Activated T-cell treated with anti-CD3 and anti-CD28 coated beads, Interleukin-2, amount 50 U/mL, for 24 hours (primary cell): ENCODE measurements at places on chromosomes 4 and X.

DNA sequence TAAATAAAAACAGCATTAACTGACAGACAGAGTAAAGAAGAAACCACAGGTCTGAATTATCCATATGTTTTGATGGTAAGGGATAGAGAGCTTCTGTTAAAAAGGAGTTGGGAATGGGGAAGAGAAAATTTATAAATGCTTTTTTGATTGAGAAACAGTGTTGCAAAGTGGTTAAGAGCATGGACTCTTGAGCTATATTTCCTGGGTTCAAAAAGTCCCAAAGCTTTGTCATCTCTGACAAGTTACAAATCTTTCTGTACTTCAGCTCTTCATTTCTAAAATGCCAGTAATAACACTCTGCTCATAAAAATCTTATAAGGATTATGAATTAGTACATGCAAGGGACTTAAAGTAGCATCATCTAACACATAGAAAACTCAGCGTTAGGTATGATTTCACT, 62.2 kb downstream of the N4BP2 start:
- DNase-seq: no peak

DNA sequence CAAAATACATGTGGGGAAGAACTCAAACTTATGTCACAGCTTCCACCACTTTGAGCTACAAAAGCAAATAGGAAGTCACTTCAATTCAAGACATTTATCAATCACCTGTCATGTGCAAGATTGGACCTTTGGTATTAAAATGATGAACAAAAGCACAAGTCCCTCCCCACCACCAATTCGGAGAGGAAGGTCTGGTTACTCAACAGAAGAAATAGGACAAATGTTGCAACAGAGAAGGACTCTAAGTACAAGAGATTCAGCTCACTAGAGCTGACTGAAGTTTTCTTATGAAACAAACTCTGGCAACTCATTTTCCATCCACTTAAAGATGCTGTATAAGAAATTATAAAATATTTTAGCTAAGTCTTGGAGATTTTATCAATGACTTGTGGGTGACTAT, 16.0 kb upstream of the MMRN1 start:
- DNase-seq: no peak

DNA sequence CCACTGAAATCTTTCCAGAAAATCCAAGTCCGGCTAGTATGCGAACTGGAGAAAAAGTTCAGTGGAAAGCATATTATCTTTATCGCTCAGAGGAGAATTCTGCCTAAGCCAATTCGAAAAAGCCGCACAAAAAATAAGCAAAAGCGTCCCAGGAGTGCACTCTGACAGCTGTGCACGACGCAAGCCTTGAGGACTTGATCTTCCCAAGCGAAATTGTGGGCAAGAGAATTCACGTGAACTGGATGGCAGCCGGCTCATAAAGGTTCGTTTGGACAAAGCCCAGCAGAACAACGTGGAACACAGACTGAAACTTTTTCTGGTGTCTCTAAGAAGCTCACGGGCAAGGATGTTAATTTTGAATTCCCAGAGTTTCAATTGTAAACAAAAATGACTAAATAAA, 34.4 kb downstream of the STX18 start:
- no peak for DNase-seq

GRCh38 chr4:19329631-19330030, 922.1 kb upstream of the SLIT2 start:
- no peak for DNase-seq

DNA sequence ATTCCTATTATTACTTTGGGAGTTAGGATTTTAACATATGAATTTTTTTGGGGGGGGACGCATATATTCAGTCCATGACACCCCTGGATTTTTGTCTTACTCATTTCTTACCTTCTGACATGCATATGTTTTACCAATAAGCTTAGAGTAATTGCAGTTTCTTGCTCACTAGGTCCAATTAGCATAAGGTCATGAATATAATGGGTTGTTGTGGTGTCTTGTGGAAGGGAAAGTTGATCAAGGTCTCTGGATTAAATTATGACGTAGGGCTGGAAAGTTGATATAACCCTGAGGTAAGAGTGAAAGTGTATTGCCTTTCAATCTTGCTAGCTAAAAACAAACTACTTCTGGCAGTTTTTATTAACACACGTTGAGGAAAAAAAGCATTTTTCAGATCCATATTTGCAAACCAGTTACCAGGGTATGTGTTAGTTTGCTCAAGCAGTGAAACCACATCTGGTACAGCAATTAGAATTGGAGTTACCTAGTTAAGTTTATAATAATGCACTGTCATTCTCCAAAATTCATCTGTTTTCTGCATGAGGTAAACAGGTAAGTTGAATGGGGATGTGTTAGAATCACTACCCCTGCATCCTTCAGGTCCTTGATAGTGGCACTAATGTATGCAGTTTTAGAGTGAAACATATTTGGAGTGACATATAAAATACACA, 32.0 kb downstream of the STIM2 start:
- no peak for DNase-seq

DNA sequence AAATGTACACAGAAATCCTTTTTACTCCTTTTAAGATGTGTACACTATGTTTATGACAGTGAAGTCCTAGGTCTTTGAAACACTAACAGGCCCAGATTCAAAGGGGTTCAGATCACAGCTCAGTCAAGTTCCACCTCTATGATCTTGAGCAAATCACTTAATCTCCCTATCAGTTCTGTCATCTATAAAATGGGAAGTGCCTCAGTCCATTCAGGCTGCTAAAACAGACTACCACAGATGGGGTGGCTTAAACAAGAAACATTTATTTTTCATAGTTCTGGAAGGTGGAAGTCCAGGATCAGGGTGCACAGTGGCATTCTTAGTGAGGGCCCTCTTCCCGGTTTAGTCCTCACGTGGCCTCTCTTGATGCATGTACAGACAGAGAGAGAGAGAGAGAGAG, 117.1 kb downstream of the CORIN start:
- DNase-seq: no peak

GRCh38 chr4:58734030-58734674, 1624.0 kb upstream of the IGFBP7 start:
- no peak for DNase-seq

DNA sequence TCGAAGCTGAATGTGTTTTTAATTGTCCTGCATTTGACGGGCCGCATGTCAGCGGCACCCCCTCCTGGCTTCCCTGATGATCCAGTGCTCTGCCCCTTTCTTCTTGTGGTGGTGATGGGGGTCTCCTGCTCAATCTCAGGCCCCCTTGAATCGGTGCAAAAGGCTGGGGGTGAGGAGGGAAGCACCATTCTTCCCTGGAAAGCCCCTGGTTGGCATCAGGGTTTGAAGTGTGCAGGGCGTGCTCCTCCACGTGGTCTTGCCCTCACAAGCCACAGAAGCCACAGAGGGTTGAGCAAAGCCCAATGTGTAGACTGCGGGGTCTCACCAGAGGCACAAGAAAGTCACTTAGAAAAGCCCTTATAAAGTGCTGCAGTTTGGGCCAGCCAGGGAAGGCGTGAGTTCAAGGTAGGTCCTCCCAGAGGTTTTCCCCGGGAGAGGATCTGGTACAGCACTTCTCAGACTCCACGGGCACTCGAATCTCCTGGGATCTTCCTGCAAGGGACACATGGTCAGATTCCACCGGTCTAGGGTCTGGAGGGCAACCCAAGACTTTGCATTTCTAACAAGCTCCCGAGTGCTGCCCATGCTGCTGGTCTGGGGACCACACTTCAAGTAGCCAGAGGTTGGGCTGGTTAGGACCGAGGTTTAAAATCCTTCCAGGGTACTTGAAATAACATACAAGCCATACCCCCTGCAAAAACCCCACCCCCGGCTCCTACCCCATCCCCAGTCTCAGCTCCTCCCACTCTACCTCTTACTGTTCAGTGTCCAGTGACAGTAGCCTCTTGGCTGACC, 35.1 kb downstream of the PSAPL1 start:
- DNase-seq: peak; percentile 6

- DNase-seq: no peak
Observed at GRCh38 chrX:4668802-4669536, 955.5 kb upstream of the PRKX start.

GRCh38 chrX:153657161-153657560, 10.2 kb downstream of the DUSP9 start:
- DNase-seq: no peak

GRCh38 chr4:188624370-188624769, 485.1 kb downstream of the TRIML1 start:
- no peak for DNase-seq

- no peak for DNase-seq
Observed at GRCh38 chr4:39770471-39770870, 72.5 kb downstream of the UBE2K start.

DNA sequence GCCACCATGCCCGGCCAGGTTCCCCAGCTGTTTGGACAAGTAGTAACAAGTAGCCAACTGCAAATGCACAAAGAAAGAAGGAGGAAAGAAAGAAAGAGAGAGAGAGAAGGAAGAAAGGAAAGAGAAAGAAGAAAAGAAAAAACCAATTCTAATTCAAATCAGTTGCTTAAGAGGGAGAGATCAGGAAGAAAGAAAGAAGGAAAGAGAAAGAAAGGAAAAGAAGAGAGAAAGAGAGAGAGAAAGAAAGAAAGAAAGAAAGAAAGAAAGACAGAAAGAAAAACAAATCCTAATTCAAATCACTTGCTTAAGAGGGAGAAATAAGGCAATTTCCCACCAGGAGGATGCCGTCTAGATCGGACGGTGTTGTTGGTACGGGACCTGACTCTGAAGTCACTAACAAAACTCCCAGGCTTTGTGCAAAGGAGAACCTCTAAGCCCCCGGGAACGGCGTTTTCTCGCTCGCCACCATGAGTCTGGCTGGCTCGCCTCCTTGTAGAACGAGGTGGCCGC, 95.5 kb upstream of the PPP2R3B start:
- no peak for DNase-seq

DNA sequence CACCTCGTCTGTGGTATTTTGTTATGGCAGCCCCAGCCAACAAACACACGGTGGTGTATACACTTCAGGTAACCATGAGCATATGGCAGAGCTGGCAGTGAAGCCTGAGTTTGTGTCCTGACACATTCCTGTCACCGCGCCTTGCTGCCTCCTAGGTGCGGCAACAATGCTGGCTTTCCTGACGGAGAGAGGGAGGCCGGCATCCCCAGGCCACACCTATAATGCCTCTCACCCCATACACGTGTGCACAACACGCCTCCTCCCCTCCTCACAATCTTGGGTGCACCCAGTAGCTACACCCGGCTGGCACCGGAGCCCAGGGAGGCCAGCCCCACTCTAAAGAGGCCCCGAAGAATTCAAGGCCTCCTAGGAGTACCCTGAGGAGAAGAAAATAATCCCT, 158.5 kb downstream of the NSUN7 start:
- DNase-seq: no peak

DNA sequence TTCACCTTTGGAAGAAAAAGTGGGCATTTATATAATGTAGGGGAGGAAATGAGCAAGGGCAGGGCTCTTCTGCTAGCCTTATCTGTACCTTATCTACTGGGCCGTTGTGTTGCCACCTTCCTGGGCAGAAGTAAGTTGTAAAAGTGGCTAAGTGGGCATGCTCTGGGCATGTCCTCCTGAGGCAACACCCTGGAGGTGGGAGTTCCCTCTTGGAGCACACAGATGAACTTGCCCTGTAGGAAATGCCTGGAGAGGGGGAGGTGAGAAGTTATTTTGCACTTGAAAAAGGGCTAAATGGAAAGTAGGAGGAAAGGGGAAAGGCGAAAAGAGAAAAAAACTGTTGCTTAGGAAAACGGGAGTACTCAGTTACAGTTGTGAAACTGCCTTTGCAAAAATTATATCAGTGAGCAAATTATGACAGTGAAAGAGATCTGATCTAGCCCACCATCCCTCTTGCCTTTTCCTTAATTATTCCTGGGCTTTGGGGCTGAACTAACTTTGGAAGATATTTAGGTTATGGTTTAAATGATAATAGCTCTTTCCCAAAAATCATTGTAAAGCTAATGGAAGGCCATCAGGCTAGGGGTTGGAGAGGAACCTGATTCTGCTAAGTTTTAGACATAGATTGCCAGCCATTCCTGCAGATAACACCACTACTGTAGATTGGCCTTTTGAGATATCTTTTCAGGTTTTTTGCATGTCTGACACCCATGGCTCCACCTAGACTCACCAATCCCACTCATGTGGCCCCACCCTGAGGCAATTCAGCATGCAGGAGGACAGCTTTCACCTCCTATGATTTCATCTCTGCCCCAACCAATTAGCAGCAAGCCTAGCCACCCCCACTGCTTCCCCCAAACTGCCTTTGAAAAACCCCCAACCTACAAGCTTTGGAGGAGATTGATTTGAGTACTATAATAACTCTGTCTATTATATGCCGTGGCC, 20.5 kb upstream of the ZNF81 start:
- no peak for DNase-seq

- DNase-seq: no peak
Observed at GRCh38 chr4:142883040-142883832, 37.1 kb upstream of the INPP4B start.

DNA sequence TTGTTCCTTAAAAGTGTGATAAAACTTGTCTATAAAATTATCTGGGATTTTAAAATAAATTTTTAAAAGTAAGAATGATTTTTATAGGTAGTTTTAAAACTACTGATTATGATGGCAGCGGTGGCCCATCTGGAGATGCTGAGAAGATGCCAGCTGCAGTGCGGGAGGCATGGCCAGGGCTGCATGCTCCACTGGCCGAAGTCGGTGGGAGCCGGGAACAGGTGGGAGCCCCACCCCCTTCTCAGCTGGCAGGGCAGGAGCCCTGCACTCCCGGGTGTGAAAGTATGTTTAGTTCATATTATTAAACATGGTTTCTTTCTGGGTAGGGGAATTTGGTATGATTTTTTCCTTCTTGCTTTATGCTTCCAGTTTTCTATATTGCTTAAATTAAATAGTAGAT, 63.8 kb downstream of the CORIN start:
- DNase-seq: no peak

DNA sequence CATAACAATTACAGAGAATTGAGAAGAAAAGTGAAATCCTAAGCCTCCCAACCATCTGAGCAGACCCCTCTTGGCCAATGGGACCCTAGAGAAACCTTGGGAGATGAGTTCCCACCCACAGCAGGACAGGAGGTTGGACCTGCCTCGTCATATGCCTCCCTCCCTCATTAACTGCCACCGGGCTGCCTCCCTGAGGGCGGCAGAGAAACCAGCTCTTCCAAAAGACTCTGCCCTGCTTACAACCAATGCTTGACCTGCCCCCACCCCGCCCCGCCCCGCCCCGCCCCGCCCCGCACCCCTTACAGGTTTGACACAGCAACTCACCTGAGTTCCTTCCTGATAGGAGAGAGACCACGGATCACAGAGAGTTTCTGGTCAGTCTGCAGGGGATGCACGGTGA, 86.1 kb downstream of the ADRA2C start:
- DNase-seq: no peak

GRCh38 chr4:98642991-98643426, 15.4 kb downstream of the TSPAN5 start:
- no peak for DNase-seq

DNA sequence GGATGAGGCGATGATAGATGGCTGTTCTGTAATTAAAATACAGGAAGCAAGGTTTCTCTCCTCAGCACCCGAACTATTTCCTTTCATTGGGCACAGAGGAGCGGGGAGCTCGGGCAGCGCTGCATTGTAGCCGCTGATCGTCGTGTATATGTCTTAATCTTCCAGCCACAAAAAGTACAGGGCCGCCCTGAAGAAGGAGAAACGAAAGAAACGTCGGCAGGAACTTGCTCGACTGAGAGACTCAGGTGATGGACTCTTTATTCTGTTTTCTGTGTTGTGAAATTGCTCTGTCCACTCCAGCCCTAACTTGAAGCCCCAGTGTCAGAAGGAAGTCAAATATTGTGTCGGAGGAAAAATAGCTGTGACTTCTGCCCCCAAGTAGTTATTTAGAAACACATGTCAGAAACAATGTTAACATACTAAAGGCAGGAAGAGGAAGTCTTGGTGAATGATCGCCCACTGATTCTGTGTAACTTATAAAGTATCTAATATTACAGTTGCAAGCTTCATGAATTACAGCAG, 546 bp downstream of the ZRSR2 start:
- DNase-seq: no peak
